ENCODE measurements at places on chromosomes 5 and 9.

DNA sequence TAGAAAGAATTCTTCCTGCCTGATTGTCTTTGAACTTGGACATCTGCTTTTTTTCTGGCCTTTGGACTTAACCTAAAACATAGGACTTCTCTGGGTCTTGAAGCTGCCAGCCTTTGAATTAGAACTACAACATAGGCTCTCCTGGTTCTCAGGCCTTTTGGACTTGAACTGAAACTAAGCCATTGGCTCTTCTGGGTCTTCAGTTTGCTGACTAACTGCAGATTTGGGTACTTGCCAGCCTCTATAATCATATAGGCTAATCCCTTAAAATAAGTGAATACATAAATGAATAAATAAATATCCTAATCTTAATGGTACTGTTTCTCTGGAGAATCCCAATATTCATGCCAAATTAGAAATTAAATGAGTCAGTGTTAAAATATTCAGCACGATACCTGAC is 473.4 kb upstream of the PAPPA start:
- DNase-seq = no peak

DNA sequence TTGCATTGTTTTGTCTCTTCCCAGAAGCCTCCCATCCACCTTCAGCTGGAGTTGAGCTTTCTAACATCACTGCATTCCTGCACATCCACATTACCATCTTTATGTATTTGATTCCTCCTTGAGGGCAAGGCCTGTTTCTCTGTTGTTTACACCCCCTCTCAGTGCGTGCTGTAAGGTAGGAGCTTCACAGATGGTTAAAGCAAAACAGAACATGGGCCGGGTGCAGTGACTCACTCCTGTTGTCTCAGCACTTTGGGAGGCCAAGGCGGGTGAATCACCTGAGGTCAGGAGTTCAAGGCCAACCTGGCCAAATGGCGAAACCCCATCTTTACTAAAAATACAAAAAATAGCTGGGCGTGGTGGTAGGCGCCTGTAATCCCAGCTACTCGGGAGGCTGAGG is 110.9 kb downstream of the KCNIP1 start:
- DNase-seq = no peak

DNA sequence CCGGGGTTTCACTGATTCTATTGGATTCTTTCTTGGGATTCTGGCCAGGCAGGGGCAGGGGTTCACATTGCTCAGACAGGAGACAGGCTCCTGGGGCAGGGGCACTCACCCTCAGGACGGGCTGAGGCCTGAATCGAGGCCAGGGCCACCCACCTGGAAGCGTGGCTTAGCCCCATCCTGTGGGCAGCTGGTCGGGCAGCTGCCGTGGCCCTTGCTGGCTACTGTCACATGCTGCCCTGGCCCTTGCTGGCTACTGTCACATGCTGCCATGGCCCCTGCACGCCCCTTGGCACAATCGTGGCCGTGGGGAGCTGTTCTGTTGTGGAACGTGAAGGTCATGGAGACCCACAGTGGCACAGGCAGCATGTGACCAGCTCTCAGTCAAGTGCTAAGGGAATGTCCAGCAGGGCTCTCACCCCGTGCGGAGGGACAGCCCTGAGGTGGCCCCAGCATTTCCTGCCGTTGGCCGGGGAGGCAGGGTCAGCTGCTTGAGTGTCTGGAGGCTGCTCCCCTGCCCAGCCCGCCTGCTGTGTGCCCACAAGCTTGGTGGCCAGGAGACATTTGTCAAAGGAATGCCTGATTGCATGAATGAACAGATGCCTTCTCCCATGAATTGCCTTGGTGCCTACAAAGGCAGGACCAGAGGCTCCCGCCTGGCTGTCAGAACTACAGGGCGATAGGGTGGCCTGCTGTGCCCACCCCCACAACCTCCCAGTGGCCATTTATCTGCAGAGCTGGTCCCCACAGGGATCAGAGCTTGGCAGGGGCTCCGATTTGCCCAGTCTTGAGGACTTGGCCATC is 16.9 kb upstream of the TMEM250 start:
- no peak for DNase-seq

- no peak for DNase-seq
Measured at GRCh38 chr5:95821110-95822021, 1.2 kb downstream of the GLRX start.

- DNase-seq = no peak
Measured at GRCh38 chr9:130570208-130570607, 9.2 kb upstream of the FUBP3 start.

DNA sequence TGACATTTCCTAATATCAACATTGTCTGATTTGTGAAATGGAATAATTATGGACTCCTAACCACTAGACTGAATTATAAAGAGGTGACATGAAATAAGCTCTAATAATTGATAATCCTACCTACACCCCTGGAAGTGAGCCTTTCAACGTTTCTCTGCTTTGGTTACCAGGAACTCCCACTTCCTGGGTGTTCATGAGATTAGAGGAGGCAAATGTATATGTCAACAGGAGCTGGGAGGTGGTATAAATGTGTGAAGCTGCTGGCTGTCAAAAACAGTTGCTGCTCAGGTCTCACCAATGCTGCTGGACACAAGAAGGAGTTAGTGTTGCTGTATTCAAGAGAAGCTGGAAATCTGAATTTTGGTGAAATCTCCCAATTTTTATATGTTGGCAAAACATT is 96.8 kb downstream of the CAMK4 start:
- DNase-seq = no peak

- DNase-seq = no peak
Measured at GRCh38 chr5:177185993-177186392, 52.4 kb downstream of the NSD1 start.

DNA sequence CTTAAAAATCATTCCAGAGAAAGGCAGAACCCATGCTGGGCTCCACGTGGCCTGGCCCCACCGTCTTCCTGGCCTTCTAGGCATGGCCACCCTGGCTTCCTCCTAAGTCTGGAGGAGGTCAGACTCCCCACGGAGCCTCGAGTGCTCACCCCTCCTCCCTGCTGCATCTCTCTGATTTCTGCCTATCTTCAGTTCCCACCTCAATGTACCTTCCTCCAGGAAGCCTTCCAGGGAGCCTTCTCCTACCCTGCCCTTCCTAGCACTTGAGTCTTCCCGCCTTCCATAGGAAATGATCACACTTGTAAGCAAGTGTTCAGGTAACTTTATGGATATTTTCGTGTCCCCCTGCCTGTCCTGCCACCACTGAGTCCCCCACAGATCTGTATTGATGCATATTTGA is 92.0 kb downstream of the MVB12B start:
- DNase-seq = no peak

GRCh38 chr5:104598285-104598684 is 1035.7 kb upstream of the NUDT12 start:
- DNase-seq = no peak

DNA sequence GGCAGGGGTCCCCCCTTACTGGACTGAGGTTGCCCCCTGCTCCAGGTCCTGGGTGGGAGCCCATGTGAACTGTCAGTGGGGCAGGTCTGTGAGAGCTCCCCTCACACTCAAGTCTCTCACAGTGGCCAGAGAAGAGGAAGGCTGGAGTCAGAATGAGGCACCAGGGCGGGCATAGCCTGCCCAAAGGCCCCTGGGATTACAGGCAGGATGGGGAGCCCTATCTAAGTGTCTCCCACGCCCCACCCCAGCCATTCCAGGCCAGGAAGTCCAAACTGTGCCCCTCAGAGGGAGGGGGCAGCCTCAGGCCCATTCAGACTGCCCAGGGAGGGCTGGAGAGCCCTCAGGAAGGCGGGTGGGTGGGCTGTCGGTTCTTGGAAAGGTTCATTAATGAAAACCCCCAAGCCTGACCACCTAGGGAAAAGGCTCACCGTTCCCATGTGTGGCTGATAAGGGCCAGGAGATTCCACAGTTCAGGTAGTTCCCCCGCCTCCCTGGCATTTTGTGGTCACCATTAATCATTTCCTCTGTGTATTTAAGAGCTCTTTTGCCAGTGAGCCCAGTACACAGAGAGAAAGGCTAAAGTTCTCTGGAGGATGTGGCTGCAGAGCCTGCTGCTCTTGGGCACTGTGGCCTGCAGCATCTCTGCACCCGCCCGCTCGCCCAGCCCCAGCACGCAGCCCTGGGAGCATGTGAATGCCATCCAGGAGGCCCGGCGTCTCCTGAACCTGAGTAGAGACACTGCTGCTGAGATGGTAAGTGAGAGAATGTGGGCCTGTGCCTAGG is at the start of gene CSF2:
TSS of gene CSF2 (plus strand) at position 559 of the 783 bp plus-strand sequence. CDS start at position 594, 35 bp downstream.
- DNase-seq = no peak

DNA sequence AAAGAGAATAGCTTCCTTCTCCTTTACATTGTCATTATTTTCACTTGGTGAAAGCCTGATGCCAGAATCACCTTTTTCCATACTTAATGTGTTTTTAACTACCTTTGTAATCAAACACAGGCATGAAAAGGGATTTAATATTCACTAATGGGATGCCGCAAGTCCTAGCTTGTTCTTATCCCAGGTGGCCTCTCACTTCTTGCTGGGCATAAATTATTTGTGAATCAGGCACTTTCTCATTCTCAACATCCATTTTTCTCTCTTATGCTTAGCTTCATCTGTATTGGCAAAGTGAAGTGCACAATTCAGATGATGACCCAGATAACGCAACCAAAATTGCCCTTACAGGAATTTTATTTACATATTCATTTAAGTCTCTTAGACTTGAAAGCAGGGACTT is 10.9 kb downstream of the ACTL7B start:
- no peak for DNase-seq

- DNase-seq = no peak
Measured at GRCh38 chr9:18606846-18607245, 132.9 kb downstream of the ADAMTSL1 start.

DNA sequence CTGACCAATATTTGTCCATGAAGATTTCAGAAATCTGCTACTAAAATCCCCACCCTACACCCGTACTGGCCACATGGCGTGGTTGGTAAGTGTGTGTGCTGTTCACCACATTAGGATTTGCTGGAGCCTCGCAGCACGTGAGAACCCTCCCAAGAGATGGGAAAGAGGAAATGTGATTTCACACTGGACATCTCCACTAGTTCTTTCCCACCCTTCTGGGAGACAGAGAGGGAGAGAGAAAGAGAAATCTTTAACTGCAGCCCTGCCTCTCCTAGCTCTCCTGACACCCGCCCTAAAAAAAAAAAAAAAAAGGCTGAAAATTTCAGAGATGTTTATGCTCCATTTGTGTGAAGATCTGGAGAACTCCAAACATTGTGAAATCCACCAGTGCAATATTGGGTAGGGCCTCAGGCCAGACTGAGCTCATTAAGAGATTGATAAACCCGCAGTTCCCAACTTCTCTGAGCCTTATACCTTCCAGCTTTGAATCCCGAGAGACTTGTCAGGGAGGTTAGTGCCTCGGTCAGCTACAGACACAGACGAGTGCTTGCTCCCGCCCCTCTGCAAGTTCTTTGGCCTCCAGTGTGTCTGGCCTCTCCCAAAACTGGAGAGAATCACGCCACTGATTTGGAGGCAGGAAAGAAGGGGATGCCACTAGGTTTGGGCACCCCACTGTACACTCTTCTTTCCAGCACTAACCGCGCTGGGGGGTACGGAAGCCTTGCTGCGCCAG is 1.9 kb downstream of the SPRY4 start:
- DNase-seq = peak; percentile 41

- DNase-seq = peak; percentile 53
Measured at GRCh38 chr5:135332519-135333150, 66.4 kb downstream of the MACROH2A1 start.

DNA sequence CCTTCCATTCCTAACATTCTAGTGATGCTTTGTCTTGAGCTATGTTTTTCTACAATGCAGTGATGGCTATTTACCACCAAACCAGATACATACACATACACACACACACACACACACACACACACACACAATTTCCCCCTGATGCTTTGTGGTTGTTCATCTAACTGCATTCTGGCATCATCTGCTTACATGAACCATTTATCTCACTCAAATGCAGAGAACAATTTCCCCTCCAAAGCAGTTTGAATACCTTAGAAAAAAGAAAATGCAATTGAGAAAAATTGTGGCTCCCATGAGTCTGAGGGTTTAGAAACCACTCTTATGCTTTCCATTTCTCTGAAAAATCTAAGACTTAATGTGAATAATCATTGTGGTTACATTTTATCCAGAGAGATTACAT is 1024.8 kb downstream of the TLE4 start:
- no peak for DNase-seq

DNA sequence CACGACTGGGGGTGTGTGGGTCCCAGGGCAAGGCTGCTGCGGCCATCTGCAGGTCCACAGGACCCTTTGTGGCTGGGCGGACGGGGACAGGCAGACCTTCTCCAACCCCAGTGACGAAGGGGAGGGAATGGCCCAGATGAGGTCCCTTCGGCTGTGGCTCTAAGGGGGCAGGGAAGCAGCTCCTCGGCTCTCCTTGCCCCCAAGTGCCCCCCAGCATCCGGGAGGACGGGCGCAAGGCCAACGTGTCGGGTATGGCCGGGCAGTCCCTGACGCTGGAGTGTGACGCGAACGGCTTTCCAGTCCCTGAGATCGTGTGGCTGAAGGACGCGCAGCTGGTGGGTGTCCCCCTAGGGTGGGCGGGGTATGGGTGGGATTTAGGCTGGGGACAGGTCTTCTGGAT is 82.8 kb downstream of the HMCN2 start:
- DNase-seq = no peak

GRCh38 chr9:4857163-4857810 is 64.5 kb downstream of the RCL1 start:
- no peak for DNase-seq

GRCh38 chr5:169717288-169717687 is 80.2 kb downstream of the DOCK2 start:
- DNase-seq = peak; percentile 71

DNA sequence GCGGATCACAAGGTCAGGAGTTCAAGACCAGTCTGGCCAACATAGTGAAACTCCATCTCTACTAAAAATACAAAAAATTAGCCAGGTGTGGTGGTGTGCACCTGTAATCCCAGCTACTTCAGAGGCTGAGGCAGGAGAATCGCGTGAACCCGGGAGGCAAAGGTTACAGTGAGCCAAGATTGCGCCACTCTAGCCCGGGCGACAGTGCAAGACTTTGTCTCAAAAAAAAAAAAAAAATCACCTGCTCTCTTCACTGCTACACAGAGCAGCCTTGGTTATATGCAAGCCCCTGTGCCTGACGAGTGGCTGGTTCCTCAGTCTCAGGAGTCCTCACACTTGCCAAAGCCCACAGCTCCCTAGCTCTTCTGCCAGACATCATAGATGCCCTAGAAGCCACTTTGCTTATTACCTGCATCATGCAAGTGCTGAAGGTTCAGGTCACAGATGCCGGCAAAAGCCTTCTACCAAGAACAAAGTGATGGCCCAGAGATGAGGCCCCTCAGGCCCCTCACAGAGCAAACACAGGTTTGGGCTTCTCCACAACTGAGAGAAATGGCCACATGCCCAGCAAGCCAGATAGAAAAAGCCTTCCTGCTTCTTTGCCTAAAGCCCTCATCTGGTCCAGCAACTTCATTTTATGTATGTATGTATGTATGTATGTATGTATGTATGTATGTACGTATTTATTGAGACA is 176.4 kb downstream of the AUH start:
- DNase-seq = no peak

- DNase-seq = peak; percentile 75
Measured at GRCh38 chr9:115117999-115118878, at the start of gene TNC. Gene TNC, minus strand, starts transcription at chr9:115118157. Its CDS starts 27,139 bp downstream, at chr9:115091018.

GRCh38 chr9:14412775-14413174 is 98.8 kb upstream of the NFIB start:
- DNase-seq = no peak
